ENCODE measurements at places on chromosomes 4 and X. TPM values are rescaled to one million over a fixed set of nuclear protein-coding genes. Genes with fewer than 3 reads are reported as not detected.
A peak's percentile ranks its signal among the peaks of the same experiment; 100 is the strongest.

DNA sequence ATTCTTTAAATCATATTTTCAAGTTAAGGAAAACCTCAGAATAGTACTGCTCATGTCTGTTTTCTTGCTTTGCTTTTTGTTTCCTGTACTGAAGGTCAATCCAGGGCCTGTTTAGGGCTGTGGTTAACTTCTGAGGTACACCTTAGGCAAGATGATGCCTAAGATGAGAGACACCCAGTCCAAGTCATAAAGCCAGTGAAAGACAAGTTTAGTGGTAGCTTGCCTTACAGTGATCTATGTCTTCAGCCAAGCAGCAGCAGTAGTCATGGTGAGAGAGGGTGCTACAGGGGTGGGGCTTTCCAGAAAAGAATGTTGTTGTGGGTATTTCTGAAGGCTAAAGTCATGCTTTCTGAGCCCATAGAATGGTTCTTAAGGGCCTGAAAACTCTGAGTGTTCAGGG is 173.7 kb downstream of the VSIG4 start:
- no peaks in the 10 kb centered on the region for H3K4me1 ChIP-seq
- no peak overlapping the region for H3K4me3 ChIP-seq
- H3K27ac ChIP-seq, result no peak overlapping the region
- DNase-seq, result no peak
- no peaks in the 10 kb centered on the region for H3K27me3 ChIP-seq
- H3K36me3 ChIP-seq, result no peaks in the 10 kb centered on the region

DNA sequence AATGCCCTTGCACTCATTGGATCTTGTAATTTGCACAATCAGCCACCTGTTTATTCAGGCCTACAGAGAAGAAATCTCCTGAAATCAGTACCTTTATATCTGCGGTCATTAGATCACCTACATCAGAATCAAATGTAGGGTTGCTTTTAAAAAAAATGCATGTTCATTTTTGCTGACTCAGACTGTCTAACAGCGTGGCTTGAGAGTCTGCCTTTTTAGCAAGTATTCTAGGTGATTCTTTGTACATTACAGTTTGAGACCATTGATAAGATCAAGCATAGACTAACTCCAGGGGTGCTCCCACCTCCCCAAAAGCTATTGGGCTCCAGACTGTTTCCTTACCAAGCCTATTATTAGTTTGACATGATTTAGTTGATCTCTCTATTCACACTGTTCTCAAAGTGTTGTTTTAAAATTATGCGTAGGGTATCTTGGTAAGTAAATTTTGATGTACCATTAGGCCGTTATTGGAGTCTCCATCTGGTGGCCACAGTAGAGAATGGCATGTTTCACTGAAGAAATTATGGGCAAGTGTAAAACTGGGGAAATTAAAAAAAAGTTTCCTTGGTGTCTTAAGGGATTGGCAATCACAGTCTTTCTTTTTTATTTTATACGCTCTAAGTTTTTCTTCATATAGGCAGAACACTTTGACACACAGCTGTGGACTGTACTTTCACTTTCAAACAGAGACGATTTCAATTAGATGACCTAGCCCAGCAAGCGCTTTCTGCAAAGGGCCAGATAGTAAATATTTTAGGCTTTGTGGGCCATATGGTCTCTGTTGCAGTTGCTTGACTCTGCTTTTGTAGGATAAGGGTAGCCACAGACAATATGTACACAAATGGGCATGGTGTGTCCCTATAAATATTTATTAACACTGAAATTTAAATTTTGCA is 33.7 kb upstream of the MSL3 start:
- no peaks in the 10 kb centered on the region for H3K4me1 ChIP-seq
- peaks cover 44% of the 10 kb centered on the region for H3K27me3 ChIP-seq
- H3K36me3 ChIP-seq, result peaks cover 6% of the 10 kb centered on the region

Gene CACNA1F
- total RNA-seq, result not detected

GRCh38 chr4:64539234-64539849 is 130.1 kb upstream of the TECRL start:
- H3K27ac ChIP-seq, result no peak overlapping the region
- H3K4me1 ChIP-seq, result no peaks in the 10 kb centered on the region
- peak; percentile 83 for DNase-seq
- no peak overlapping the region for H3K4me3 ChIP-seq

- no peaks in the 10 kb centered on the region for H3K4me1 ChIP-seq
- H3K4me3 ChIP-seq, result no peak overlapping the region
- no peaks in the 10 kb centered on the region for H3K27me3 ChIP-seq
- no peak overlapping the region for H3K27ac ChIP-seq
These were observed 457.4 kb upstream of the PCDH10 start for GRCh38 chr4:132691668-132692067.

DNA sequence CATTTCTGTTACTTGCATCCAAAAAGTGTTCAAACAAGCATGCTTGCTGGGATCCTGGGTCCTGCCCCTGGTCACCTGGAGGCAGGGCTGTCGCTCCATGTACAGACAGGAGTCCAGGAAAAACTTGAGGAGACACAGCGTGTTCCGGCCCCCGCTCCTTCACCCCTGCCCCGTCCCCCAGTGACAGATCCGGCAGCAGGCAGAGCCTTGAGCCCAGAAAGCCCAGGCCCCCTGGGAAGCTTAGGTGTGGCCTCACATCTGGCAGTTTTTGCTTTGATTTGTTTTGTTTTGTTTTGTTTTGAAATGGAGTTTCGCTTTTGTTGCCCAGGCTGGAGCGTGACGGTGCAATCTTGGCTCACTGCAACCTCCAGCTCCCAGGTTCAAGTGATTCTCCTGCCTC is 67.0 kb downstream of the TRMT44 start:
- no peak for DNase-seq
- peaks cover 8% of the 10 kb centered on the region for H3K4me1 ChIP-seq
- H3K36me3 ChIP-seq, result peaks cover 4% of the 10 kb centered on the region
- no peak overlapping the region for H3K4me3 ChIP-seq

GRCh38 chrX:39654952-39655351 is 442.8 kb downstream of the BCOR start:
- no peak for DNase-seq
- H3K27ac ChIP-seq, result no peak overlapping the region
- no peaks in the 10 kb centered on the region for H3K36me3 ChIP-seq
- no peak overlapping the region for H3K4me3 ChIP-seq
- H3K27me3 ChIP-seq, result peaks cover 77% of the 10 kb centered on the region
- H3K4me1 ChIP-seq, result no peaks in the 10 kb centered on the region

GRCh38 chr4:6471307-6472007 is 957 bp downstream of the PPP2R2C start:
- H3K36me3 ChIP-seq, result no peaks in the 10 kb centered on the region
- H3K27me3 ChIP-seq, result peaks cover 12% of the 10 kb centered on the region
- no peak overlapping the region for H3K27ac ChIP-seq
- H3K4me1 ChIP-seq, result no peaks in the 10 kb centered on the region
- H3K4me3 ChIP-seq, result peak overlapping the region; percentile 57

Gene VSIG1
- 1.8 TPM for total RNA-seq

DNA sequence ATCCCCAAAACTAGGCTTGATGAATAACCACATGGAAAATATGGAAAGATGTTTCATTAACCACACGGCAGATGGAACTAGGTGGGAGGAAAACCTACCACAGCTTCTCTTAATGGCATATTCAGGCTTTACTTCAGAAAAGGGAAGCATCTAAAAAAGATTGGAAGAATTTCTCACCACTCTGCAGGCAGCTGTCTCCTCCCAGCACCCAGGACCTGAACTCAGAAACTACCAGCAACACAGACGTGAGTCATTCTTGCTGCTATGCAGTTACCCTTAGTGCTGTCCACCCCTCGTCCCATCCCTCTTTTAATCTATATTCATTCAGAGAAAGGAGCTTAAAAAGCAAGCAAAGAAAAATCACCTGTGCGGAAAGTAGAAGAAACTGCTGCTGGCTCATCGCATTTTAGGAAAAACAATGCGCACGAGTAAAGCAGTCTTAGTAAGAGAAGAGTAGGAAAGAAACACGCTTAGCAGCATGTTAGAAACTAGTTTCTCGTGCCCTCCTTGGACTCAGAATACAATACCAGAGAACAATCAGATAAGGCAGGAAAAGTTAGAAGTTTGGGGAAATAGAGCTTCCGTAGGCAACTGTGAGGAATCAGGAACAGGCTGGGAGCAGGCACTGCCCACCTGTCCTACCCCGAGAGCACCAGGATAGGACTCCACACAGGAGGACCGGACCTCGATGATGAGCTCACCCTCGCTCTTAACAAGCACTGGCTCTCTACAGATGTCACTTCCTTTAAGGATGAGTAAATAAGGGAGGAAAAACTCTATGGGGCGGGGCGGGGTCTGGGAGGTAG is 48.1 kb upstream of the ENPP6 start:
- peaks cover 15% of the 10 kb centered on the region for H3K36me3 ChIP-seq
- no peak overlapping the region for H3K27ac ChIP-seq
- DNase-seq, result peak; percentile 33
- no peak overlapping the region for H3K4me3 ChIP-seq

DNA sequence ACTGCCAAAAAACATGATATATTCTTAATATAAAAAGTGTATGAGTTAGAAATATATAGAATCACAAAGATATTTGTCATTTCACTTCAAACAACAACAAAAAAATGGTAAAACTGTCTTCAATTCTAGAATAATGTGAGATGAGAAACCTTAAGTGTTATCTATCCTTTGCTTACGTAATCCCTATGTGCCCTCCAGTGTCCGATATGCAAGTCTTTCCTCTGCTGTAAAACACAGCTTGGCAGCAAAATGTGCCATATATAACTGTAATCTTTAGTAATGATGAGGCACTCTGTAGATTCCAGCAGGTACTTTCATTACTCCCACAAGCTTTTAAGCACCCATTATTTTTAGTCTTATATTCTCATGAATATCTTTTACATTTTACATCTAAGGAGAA is 555.1 kb upstream of the FRG1 start:
- peaks cover 5% of the 10 kb centered on the region for H3K36me3 ChIP-seq
- no peak overlapping the region for H3K4me3 ChIP-seq
- no peak for DNase-seq
- no peaks in the 10 kb centered on the region for H3K27me3 ChIP-seq
- no peaks in the 10 kb centered on the region for H3K4me1 ChIP-seq

Gene SLC16A2
- total RNA-seq, result 13.7 TPM

Gene MXRA5
- not detected for total RNA-seq

Gene SUPT20HL1
- not detected for total RNA-seq

Gene GLRA2
- not detected for total RNA-seq

GRCh38 chr4:87844452-87844851 is 11.7 kb downstream of the MEPE start:
- no peak overlapping the region for H3K27ac ChIP-seq
- H3K36me3 ChIP-seq, result no peaks in the 10 kb centered on the region
- DNase-seq, result peak; percentile 29
- H3K4me3 ChIP-seq, result no peak overlapping the region
- H3K4me1 ChIP-seq, result peaks cover 28% of the 10 kb centered on the region

DNA sequence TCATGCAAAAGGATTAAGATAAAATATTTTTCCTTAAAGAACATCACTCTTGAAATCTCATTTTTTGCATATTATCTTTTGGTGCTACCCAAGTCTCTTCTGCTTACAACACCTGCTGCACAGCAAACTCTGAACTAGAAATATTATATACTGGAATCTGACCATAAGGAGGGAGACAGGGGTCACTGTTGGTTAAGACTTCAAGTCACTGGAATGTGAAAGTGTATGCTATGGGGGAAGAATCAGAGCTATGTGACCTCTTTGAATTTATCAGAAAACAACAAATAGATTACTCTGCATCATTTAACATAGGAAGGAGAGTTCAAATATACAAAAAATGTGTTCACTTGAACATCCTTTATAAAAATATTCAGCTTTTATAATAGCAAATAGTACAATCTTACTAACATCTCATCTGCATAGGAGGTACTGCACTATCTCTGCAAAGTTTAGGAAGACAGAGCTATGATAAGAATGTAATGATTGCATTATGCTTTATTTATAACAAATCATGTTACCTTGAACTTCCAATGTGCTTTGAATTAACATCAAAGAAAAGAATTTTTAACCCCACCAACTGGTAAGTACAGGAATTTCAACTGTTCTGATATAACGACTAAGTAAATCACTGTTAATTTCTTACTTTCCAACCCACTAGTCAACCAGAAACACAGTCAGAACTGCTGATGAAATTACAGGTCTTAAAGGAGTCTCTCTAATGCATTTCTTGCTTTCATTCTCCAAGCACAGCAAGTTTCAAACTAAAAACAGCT is 69.8 kb downstream of the ZNF827 start:
- H3K27ac ChIP-seq, result no peak overlapping the region
- H3K4me3 ChIP-seq, result no peak overlapping the region
- peaks cover 6% of the 10 kb centered on the region for H3K4me1 ChIP-seq
- DNase-seq, result no peak
- no peaks in the 10 kb centered on the region for H3K36me3 ChIP-seq
- no peaks in the 10 kb centered on the region for H3K27me3 ChIP-seq

Gene EMCN
- total RNA-seq, result not detected

DNA sequence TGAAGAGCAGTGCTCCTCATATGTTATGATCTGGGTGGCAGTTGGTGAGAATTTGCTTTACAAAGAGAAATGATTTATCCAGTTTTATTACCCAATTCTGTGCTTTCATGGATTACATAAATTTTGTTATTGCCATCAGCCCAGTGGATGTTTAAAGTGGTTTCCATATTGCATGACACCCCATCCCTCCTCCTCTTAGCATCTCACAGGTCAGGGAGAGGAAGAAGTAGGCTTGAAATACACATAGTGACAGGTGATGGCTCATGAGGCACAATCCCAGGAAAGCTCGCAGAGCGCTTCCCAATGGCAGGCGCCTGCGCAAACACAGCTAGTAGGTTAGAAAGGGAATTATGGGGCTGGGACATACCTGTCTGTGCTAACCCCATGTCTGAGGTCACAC is 47.7 kb upstream of the GATB start:
- peaks cover 5% of the 10 kb centered on the region for H3K36me3 ChIP-seq
- DNase-seq, result no peak
- peaks cover 6% of the 10 kb centered on the region for H3K4me1 ChIP-seq
- no peak overlapping the region for H3K27ac ChIP-seq
- no peaks in the 10 kb centered on the region for H3K27me3 ChIP-seq

DNA sequence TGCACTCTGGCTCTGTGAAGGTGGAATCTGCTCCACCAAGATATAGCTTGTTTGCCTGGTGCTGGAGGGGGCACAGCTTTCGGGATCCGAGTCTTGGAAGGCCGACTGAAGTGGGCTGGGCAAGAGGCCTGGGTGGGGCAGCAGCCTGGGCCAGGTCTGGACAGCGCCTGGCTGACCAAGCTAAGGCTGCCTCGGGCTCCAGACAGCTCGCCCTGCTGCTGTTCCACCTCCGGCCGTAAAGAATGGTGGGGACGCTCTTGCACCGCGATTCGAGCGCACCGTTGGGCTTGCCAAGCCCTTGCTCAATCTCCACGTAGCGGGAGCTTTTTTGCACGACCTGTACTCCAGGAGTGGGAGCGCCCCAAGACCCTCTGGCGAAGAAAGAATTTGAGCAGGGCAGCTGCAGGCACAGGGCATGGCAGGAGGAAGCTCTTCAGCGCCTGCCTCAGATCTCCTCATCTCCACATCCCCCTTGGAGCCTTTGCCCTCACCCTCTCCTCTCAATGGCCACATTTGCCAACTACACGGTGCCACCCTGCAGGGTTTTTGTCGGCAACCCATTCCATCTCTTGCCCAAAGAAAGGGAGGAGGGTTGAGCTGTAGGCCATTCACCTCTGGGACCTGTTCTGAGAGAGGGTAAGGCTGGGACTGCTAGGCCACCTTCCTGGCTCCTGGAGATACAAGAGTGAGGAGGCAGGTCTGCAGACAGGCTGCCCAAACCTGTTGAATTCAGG is 18.9 kb downstream of the CNGA2 start:
- H3K27ac ChIP-seq, result peak overlapping the region; percentile 11
- H3K36me3 ChIP-seq, result no peaks in the 10 kb centered on the region
- H3K27me3 ChIP-seq, result no peaks in the 10 kb centered on the region
- peak; percentile 73 for DNase-seq

Gene LRAT
- 5.8 TPM for total RNA-seq
